ENCODE measurements at places on chromosomes 3 and 15.

DNA sequence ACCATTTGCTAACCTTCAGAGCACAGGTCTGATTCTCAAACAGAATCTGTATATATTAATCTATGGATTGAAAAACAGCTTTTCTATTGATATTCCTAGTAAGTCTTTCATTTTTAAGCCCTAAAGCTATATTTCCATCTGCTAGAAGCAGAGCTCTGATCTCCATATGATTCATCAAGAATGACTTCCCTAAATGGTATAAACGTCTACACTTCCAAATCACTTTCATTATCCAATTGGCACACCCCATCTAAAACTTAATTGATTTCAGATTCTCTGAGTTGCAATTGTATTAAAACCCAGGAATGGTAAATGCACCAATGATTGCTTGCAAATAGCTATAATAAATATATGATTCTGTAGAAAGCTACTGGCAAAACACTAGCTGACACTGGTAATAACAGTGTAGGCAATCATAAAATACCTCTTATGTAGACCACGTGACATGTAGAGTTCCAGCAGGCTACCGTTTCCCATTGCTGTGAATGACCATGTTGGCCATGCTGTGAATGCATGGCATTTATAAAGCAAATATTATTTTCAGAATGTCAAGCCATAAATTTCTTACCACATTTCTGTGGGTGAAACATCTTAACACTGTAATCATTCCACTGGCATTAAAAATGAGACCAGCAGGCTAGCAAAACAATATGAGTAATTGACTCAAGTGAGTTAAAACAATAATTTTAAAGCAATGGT, 226.0 kb downstream of the ZMAT3 start:
- peak; percentile 44 for DNase-seq

GRCh38 chr3:42119561-42120355, 28.6 kb downstream of the TRAK1 start:
- DNase-seq = no peak

GRCh38 chr3:161177991-161178390, 43.1 kb upstream of the NMD3 start:
- DNase-seq = no peak

- no peak for DNase-seq
Measured at GRCh38 chr15:73869216-73869995, 4.0 kb upstream of the TBC1D21 start.

DNA sequence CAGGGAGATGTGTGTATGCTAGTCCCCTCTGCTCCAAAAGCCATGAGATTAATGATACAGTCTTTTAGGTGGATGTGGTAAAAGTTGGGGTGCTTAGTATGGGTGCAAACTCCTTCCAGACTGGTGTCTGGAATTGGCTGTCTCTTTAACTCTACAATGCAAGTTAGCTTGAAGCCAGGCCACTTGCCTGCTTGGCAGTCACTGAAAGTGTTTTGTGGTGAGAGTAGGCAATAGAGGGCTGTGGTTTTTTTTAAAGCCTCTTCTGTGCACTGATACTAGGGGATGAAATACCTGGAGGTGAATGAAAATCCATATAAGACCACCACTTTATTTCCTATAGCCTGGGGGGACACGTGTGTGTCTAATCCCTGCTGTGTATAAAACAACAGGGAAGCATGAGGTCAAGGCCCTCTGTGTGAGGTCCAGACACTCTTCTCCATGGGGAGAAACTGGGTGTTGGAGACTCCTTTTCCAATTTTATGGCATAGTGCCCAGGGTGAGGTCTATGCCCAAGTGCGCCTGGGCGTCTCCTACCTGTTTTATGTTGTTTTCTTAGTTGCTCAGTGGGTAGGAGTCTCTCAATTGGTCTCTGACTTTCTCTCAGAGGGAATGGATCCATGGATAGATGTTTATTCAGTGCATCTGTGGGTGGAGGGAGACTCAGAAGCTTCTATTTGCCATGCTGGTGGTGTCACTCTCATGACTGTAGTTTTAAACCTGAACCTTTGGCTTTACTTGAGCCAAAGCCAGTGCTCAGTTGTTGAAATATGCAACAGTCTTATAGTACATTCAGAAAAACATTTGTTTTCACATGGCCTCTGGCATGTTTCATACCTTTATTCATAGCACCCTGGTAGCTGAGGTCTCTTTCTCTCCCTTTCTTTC, 327.8 kb upstream of the ATP11B start:
- no peak for DNase-seq

DNA sequence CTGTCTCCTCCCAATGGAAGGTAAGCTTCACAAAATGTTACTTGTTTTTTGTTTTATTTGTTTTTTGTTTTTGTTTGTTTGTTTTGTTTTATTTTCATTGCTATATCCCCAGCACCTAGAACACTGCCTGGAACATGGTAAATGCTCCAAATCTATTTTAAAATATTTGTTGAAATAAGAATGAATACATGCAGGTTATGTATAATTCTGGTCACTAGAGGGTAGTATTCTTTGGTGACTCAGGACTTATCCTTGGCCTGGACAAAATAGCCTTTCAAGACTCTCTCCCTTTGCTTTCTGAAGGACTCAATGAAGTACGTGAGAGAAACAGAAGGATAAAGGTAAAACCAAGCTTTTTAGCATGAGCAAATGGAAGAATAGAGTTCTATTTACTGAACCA, 46.9 kb upstream of the PPP2R3A start:
- DNase-seq = peak; percentile 35

- no peak for DNase-seq
Measured at GRCh38 chr3:31732548-31732947, 199.8 kb downstream of the STT3B start.

- peak; percentile 21 for DNase-seq
Measured at GRCh38 chr3:62332835-62333244, 40.5 kb downstream of the FEZF2 start.

DNA sequence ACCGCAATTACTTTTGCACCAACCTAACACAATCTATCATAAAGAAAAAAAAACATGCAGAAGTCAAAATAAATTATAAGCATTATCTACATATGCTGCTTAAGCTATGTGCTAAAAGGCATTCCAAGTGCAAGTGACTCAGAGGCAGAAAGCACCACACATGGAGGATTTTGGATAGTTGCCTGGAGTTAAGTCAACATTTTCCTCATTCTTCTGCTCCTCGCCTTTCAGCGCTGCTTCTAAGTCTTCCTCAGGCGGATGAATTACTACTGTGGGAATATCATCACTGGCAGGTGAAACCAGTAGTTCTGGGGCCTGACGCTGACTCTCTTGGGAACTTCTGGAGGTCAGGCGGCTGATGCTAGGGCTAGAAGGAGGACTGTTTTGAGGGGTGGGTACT, 53.1 kb downstream of the SLC4A7 start:
- peak; percentile 100 for DNase-seq

- DNase-seq = no peak
Measured at GRCh38 chr3:187011915-187012314, 81.6 kb downstream of the ST6GAL1 start.

GRCh38 chr3:186512570-186513302, 31.4 kb downstream of the CRYGS start:
- no peak for DNase-seq

GRCh38 chr15:31234815-31235214, 91.8 kb upstream of the KLF13 start:
- no peak for DNase-seq

- DNase-seq = no peak
Measured at GRCh38 chr15:89669309-89669865, 9.8 kb downstream of the PLIN1 start.

GRCh38 chr3:17623464-17623863, 119.0 kb downstream of the TBC1D5 start:
- DNase-seq = no peak

DNA sequence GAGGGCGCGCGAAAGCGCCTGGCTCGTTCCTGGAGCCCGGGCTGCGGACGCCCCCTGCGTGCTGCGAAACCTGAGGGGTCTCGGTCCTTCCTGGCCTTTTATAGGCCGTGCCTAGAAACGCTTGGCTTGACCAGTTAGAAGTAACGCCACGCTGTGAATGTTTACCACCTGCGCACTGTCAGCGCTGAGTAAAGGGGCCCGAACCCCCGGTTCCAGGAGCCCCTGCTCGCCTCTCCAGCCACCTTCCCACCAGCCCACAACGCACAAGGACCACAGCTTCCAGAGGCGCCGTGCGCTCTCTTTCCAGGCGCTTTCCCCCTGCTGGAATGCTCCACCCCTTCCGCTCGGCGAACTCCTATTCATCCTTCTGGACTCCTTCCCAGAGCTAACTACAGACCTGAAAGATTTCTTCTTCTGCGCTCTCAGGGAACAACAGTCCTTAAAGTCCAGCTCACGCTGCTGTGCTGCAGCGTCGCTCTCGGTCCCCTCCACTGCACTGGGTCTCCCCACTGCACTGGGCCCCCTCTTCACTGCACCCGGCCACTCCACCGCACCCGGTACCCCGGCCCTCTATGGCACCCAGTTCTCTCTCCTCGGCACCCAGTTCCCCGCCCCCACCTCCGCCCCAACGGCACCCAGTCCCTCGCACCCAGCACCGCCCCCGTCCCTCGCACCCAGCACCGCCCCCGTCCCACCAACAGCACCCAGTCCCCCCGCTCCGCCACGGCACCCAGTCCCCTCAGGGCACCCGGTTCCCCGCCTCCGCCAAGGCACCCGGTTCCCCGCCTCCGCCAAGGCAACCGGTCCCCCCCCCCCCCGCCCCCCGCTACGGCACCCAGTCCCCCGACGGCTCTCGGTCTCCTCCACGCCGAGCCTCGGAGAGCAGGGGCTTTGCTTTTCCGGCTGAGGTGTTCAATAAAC, 69.8 kb downstream of the SQOR start:
- peak; percentile 14 for DNase-seq

GRCh38 chr3:157441102-157441624, 4.5 kb downstream of the PTX3 start:
- no peak for DNase-seq

- no peak for DNase-seq
Measured at GRCh38 chr15:62494197-62494596, 329.1 kb upstream of the C2CD4B start.

GRCh38 chr3:188539631-188540194, 385.8 kb downstream of the LPP start:
- no peak for DNase-seq

DNA sequence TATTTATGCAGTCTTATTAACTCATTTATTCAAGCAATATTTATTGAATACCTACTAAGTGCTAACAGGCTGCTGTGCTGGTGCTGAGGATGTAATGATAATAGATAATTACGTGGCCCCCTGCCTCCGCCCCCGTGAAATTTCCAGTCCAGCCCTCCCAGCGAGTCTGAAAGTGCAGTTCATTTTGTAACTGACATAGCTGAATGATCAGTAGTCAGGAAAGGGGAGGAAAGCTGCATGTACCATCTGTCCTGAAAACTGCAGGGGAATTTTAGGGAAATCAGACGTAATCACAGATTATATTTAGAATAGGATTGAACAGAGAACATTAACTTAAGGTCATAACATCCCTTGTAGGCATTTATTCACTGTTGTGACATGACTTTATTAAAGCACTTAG, 736.8 kb downstream of the MCTP2 start:
- no peak for DNase-seq

- DNase-seq = no peak
Measured at GRCh38 chr15:69035918-69036258, 21.4 kb downstream of the NOX5 start.

GRCh38 chr15:37109872-37110572, 9.7 kb upstream of the MEIS2 start:
- DNase-seq = peak; percentile 27

DNA sequence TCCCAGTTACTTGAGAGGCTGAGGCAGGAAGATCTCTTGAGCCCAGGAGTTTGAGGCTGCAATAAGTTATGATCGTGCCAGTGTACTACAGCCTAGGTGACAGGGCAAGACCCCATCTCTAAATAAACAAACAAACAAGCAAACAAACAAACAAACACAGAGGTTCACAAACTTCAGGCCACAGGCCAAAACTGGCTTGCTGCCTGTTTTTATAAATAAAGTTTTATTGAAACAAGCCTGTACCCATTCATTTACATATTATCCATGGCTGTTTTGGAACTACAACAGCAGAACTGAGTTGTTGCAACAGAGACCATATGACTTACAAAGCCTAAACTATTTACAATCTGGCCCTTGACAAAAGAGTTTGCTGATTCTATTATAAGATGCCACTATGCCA, 6.5 kb downstream of the DYNC1LI1 start:
- DNase-seq = no peak

DNA sequence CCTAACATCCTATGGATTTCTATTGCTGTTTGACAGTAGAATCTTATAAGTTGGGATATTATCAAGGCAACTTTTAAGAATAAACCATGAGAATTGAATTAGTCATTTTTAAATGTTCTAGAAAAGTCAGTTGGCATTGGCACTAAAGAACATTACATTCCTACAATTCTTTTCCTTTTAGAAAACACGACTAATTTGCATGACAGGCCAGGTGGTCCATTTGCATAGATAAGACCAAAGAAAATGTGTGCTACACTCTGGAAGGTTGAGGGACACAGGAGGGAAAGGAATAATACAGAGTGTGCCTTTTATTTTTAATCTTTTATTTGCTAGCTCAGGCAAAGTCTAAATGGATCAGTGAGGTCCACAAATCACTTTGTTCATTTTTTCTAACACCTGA, 962.3 kb downstream of the EPHA3 start:
- DNase-seq = no peak

GRCh38 chr3:183911763-183912506, 27.3 kb upstream of the PARL start:
- DNase-seq = no peak

DNA sequence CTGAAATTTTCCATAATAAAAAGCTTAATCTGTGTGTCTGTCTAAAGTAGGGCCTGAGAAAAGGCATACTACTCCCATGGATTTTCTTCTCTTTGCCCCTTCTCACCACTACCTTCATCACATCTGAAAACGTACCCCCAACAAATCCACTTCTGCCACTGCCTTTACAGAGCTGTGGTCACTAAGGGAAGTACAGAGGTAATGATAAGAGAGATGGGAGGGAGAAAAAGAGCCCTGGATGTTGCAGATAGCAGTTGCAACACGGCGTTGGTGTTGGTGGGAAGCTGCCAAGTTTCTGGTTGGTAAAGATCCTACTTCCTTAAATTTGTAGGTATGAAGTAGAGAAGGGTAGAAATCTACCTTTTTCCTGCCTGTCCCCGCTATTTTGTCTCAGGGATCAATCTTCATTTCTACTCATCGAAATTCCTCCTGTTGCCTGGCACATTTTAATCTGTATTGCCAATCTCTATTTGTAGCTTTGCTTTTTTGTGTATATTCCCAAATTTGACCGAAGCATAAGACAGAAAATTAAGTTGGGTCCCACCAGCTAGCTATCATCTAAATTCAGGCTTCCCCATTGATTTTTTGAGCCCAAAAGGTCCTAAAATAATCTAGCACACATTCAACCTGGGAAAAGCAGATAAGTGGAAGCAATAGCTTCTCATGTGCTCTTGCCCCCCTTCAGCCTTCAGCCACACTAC, 102.9 kb downstream of the TFDP2 start:
- DNase-seq = no peak

DNA sequence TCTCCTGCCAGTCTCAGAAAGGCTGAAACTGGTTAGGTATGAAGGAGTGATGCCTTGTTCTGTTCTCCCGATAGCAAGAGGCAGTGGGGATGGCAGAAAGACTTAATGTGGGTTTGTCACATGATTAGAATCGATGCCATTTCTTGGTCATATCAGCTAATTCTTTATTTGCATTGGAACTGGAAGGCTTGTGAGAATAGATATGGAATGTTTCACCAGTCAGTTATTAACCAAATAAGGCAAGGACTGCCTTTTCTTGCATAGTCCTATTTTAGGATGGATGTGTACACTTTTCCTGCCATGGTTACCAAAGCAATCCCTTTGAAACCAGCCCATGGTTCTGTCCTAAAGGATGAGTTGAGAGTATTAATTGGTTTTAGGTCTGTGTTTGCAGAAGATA, 33.7 kb downstream of the FILIP1L start:
- DNase-seq = peak; percentile 67
